ENCODE measurements at places on chromosomes 1 and 21.

DNA sequence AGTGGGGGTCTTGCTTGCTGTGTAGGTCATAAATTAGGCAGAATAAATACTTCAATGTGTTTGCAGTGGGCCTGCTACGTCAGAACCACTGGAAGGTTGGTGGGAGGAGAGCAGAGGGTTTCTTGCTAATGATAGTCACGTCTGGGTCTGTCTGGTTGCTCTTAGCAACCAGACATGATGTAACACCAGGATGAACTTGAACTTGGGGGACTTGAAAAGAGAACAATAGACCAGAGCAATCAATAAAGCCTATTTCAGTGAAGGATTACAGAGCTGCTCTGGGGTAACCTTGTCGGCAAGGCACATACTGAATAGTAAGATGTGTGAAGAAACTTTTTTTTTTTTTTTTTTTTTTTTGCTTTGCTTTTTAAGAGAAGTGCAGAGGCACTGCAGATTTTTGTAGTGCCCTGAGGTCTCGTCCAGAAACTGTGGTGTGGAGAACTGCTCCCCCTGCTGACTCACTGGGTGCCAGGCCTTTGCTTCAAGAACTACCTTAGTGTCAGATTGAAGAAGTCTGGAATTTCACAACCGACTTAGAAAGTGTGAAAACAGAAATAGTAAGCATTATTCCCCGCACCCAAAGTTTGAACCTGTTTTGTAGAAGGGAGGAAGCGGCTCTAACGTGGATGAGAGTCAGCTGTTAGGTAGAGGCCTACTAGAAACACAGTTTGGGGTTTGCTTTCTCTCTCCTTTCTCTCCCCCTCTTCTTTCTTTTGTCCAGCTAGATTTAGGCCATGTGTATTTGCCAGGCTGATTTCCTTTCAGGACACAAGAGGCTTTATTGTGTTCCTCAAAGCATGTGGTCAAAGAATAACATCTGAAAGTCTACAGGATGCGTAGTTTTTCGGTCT lies 271.6 kb downstream of the TM2D1 start:
- DNase-seq = peak; percentile 82

- DNase-seq = no peak
Measured at GRCh38 chr1:183590244-183591191, at the start of gene NCF2. Gene NCF2 (minus strand): TSS chr1:183590459. CDS start chr1:183590329, 130 bp downstream.

- no peak for DNase-seq
Measured at GRCh38 chr21:27134516-27134915, 167.6 kb upstream of the ADAMTS5 start.

DNA sequence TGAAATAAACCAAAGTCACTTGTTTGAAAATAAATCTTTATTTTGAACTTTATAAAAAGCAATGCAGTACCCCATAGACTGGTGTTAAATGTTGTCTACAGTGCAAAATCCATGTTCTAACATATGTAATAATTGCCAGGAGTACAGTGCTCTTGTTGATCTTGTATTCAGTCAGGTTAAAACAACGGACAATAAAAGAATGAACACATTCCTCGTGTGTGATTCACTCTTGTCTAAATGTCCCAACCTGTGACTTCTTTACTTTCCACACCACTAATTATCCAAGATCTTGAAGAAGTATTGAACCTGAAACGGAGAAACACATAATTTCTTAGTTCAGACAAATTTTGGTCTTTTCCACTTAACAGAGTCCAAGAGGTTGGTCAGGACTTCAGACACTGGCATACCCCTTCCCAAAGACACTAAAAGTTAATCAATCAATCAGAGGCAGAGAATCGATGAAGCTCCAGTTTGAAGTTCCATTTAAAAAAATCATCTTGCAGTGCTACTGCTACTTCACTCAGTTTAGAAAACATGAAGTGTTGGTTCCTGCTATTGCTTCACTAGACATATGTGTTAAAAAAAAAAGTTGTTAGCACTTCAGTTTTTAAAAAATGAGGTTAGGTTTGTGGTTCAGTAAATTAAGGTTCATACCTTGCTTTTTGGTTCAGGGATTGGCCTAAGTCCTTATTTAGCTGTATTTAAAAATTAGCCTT lies 26.2 kb downstream of the ATP1B1 start:
- DNase-seq = no peak

GRCh38 chr21:31545036-31545435 lies 114.5 kb upstream of the SOD1 start:
- DNase-seq = no peak

DNA sequence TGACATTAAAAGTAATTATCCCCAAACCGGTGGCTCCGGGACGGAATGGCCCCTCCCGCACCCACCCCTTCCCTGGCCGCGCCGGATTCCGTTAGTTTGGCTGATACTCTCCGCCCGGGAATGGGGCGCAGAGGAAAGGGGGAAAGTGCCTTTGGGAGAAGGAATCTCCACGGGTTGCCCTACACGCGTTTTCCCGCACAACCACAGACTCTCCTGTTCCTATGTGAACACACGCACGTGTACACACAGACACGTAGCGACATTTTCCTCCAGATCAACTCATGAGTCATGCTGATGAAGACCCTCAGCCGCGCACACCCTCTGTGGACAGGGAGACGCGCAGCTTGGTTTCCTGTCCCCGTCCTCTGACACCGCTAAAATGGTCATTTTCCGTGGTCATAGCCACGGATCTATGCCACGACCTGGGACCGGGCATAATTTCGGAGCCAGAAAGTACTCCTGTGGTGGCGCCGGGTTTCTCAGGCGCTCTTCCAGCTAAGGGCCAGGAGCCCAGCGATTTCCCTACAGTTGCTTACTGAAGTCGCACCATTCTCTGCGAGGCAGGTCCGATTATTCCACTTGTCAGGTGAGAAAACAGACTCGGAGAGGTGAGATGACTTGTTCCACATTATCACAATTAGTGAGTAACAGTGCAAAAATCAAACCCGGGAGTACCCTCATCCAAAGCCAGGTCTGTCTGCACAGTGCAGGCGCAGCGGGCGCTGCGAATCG lies 4.0 kb upstream of the DMRTA2 start:
- DNase-seq = no peak

DNA sequence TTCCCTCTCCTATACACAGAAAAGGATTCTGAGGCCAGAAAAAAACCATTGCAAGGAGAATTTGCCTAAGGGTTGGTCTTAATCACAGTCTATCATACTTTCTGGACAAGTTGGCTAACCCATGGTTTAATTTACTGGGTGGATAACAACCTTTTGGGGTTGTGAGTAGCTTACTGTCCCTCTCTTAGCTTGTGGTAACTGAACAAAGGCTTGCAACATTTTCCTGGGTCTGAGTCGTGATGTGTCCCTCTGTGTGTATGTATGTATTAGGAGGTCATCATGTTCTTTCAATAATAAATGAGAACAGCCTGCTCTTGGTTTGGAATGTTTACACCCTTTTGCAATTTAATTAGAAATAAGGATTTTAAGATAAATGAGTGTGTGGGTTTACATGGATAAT lies 36.7 kb downstream of the PAPPA2 start:
- no peak for DNase-seq

GRCh38 chr1:64176659-64177058 lies 26.8 kb upstream of the UBE2U start:
- no peak for DNase-seq
